Left ventricle myocardium inferior (tissue), 1 donor: ENCODE measurements at places on chromosomes 7 and 10. TPM values are rescaled to one million over a fixed set of nuclear protein-coding genes. Genes with fewer than 3 reads are reported as not detected.

Gene XRCC2
- total RNA-seq: 0.60 TPM

- no peak for DNase-seq
Measured at GRCh38 chr7:42624471-42624870, 287.4 kb downstream of the C7orf25 start.

- no peak for DNase-seq
Measured at GRCh38 chr7:44112997-44113763, 9.0 kb downstream of the AEBP1 start.

DNA sequence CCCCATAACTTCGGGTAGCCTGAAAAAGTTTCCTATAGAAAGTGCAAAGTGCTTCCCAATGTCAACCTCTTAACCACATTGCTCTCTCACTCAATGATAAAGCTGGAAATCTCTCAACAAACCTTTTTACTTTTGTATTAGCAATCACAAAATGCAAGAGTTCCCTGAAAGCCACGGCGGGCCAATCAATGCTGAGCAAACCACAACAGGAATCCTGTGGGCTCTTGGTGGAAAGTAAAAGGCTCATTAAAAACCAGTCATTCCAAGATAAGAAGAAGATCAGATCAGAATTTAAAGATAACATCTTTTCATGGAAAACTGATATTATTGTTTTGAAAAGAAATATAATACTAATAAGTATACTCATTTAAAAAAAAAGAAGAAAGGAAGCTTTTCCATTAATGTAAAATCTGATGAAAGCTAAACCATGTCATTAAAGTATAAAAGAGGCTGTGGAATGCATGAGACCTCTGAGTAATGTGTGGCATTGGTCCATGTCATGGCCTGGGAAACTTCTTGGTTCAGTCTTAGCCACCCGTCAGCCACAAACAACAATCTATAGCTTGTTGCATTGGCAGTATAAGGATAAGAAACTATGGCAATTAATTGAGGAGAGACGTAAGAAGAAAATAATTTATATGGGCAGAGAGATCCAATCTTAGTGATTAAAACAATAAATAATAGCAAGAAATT lies 1066.1 kb upstream of the SORCS1 start:
- no peak for DNase-seq
